ENCODE measurements at places on chromosomes 2 and 18.

- DNase-seq: no peak
Observed at GRCh38 chr2:40680547-40680946, 228.7 kb upstream of the SLC8A1 start.

GRCh38 chr18:76398896-76399612, 96.0 kb downstream of the ZNF516 start:
- peak; percentile 47 for DNase-seq

DNA sequence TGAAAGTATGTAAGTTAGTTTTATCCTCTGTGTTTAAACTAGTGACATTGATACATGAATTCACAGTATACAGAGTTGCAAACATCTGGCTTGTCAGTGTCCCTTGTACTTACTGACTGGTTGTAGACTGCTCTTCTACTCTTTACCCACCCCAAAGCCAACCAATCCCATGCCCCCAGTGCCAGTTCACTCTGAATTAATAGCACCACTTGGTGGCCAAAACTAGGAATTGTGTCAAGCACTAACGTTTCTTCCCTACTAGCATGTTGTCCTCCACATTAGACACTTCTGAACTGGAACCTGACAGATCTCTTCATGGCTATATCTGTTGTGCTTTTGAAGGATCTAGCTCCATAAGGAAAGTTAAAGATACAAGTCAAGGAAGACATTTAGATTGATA, 27.2 kb upstream of the OTX1 start:
- no peak for DNase-seq

- no peak for DNase-seq
Observed at GRCh38 chr2:171882089-171882769, 11.8 kb downstream of the SLC25A12 start.

GRCh38 chr2:134555411-134555810, 163.4 kb downstream of the TMEM163 start:
- DNase-seq: no peak

DNA sequence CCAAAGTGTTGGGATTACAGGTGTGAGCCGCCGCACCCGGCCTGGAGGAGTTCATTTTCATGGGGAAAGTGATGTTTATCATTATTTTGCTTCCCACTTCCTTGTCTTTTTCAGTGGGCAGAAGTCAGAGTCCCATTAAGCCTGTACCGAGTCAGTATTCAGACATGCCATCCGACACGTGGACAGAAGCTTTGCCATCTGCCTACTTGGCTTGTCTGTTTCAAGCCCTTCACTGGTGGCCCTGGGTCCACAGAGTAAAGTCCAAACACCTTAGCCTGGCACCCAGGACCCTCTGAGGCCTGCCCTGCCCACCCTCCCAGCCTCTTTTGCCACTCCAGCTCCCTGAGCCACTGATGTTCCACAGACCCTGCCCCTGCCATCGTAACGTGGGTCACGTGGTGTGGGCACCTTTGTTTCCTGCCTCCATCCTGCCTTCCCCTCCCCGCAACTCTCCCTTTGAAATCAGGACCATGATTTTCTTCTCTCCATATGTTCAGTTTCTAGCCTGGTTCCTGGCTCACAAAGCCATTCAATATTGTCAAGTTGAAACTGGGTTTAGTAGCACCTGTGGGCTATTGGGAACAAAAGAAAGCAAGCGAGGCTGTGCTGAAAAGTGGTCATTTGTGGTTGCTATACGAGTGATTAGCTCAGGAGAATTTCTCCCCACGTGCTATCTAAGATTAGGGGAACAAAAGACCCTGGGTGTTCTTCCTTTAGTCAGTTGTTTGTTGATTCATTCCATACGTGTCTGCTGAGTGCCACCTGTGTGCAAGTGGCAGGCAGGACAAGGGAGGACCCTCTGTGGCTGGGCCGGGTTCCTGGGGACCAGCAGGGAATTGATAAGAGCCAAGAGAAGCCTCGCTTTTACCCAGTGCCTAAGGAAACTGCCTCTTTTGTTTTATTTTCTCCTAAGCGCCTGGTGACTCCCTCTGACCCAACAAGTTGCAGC, 5.1 kb upstream of the ODC1 start:
- no peak for DNase-seq

GRCh38 chr2:67466734-67467133, 69.6 kb downstream of the ETAA1 start:
- DNase-seq: no peak

- no peak for DNase-seq
Observed at GRCh38 chr2:86068136-86068588, 37.5 kb downstream of the POLR1A start.

DNA sequence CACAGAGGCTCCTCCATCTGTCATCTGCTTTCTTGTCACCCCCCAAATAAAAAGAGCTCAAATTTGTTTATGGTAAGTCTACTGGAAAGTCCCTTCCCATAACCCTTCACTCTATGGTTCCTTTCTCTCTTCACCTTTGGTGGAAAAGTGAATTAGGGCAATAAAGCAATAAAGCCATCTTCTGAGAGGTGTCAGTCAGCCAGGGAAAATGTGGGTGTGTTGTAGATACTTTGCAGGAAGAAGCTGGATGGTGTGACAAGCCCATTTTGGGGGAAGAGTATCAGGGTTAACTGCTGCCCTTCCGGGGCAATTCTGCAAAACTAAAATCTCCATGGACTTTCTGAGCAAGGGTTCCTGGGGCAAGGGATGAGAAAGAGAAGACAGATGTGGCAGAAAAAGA, 197.9 kb downstream of the SH3BP4 start:
- no peak for DNase-seq

DNA sequence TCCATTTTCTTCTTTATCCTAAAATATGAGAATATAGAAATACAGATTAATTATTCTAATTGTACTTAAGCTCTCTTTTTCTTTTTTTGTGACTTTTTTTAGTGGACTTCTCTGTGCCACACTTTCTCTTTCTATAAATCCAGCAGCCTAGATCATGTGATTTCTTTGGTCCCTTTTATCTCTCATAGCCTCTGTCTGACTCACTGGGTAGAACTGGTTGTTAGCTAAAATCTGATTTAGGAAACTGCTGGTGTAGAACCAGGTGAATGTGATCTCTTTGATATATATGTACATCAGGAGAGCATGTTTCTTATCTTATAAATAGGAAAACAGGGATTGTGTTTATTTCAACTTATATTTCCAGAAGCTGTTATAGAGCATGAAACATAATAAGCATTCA, 54.9 kb downstream of the VRK2 start:
- no peak for DNase-seq

DNA sequence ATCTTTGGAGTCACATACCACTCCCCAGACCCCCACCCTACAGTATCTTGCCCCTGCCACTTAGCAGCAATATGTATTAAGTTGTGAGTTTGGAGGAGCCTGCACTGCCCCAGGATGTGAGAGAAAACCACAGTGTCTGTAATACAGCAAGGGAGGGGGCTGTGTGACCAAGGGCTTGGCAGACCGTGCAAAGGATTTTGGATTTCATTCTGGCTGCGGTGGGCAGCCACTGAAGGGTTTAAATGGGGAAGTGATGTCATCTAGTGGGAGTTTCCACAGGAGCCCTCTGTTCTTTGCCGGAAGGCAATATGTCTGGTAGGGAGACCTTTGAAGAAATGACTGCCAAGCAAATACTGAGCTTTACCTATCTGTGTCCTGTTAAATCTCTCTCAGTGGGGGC, 202.4 kb downstream of the FHOD3 start:
- no peak for DNase-seq

DNA sequence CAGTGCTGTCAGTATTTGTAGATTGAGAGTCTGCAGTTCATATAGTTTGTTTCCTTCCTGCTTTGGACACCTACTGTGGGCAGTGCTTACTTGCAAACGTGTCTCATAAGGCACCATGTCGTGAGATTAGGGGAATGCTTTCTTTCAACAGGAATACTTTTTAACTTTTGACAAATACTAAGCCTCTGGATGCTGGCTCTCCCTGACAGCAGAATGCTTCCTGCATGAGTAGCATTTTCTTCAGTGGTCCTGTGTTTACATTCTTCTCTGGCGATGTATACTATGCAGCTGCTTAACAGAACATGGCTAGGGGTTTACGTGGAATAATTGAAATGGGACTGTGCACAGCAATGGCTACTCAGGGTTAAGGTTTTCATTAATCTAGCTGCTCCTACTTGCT, 807.5 kb downstream of the MBD2 start:
- no peak for DNase-seq

- no peak for DNase-seq
Observed at GRCh38 chr2:241358470-241358869, 2.4 kb downstream of the FARP2 start.

GRCh38 chr2:111155610-111156009, 34.9 kb downstream of the BCL2L11 start:
- no peak for DNase-seq

DNA sequence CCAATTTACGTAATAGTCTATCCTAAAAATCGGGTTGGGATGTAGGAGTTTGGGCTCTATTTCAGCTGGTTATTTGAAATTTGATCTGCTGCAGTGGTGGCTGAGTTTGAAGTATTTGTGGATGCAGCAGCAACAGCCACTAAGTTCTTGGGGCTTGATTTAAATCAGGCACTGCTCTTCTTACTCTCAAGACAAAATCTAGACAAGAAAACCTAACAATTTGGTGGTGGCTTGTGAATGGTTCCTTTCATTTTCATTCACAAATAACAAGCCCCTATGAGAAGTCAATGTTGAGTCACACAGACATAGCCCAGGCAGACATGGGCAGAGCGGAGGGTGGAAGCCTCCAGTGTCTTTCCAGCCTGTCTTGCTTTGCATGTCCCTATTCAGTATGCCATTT, 199.3 kb downstream of the LTBP1 start:
- no peak for DNase-seq

DNA sequence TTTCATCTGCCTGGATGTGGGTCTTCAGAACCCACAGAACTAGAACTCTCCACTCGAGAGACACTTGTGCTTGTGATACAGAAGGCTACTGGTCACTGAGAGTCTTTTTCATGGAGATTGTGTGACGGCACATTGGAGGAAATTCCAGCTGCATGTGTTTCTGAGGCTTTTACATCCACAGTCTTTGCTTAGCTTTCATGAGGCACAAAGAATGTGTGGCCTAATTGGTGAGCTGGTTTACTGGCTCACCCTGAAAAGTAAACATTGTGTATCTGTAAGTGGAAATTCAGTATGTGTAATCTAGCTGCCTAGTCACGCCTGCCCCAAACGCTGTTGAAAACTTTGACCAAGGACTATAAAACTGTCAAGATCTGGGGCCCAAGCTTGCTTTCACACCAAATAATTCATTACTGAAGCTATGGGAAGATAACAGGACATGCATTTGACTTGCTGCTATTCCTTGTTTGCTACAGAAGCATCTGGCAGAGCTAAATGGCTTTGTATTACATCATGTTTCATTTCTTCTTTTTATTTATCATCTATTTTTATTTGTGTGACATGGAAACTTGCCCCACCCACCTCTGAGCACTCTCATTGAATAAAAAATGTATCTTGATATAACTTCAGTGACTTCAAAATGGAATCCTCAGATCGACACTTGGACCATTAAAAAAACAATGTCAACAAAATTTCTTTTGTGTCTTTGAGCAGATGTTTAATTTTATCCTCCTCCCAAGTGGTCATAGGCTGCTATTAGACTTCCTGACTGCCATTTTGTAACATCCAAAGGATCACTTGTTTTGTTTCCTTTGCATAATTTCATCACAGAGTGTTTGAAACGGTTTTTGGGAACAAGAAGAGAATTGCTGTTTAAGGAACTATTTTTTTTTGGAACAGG, 80.2 kb downstream of the EFEMP1 start:
- DNase-seq: no peak

DNA sequence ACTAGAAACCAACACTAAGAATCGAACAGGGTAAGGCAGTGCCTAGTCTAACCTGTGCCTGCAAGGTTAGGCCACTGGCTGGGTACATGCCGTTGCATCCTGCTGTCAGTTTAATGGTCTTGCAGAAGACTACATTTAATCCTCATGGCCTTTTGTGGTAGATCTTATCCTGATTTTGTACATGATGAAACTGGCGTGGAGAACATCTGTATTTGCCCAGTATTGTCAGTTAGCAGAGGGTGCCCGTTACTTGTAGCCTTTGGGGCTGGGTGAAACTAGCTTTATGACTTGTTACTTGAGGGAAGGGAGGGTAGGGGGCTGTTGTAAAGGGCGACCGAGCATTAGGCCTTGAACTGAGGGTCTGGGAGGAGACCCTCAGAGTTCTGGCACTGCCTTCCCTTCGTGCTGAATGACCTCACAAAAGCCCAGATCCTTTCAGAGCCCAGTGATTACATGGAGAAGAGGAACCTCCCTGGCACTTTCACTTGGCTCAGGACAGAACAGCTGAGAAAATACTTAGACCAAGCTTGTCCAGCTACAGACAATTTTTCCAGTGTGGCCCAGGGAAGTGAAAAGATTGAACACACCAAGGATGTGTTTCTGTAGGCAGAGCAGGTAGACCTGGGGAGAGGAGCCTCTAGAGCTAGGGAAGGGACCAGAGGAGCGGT, 19.5 kb downstream of the SLC20A1 start:
- DNase-seq: no peak

DNA sequence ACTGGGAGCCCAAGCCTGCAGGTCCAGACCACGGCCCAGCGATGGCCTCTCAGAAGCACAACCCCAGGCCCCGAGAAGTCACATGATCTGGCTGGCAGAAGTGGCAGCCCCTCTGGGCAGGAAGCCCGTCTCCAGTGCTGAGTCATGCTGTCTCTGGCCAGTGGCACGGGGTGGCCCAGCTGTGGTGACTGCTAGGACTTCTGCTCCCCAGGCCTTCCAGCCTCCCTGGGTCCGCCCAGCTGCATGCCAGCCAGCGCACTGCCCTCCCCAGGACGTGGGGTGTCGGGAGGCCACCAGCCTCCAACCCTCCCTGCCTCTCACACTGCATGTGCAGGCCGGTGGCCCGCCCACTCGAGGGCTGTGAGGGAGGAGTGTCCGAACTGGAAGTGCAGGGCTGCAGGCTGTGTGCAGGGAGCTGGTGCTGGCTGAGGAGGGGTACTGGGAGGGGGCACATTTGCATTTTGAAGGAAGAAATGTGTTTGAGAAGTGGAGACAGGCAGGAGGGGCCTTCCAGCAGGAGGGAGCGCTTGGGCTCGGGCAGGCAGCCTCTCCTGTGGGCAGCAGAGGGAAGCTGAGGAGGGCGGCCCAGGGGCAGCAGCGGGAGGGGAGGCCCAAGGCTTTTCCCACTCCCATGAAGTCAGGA, 17.0 kb upstream of the HPCAL1 start:
- no peak for DNase-seq

DNA sequence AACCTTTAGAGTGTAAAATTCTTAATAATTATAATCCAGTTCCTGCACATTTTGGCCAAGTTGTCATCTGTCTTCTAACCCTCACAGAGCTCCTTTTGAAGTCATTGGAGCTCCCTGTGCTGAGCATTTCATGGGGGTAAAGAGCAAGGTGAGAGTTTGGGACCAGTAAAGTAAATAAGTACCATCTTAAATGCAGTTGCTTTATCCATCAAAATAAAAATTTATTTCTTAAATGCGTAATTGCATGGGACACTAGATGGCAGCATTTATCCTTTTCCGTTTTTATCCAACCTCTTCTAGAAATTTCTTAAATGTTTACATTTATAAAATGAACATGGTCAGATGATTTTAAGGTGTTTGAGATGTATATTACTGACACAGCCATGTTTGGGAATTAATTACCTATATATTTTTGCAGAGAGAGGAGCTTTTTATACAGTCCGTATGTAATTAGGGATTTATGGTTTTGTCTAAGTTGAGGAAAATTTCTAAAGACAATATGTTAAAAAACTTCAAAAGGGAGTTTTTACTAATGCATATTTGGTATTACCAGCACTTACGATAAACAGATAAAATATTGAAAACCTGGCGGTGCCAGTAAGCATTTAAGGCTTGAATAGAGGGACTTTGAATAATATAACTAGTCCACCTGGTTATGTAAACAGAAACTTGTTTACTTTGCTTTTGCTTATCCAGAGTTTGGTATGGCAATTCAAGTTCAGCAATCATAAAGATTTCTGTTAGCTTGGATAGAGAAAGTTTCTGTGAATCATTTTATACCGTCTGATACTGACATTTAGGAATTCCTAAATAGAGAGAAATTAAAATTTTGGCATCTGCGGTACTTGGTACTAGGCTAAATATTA, 54.5 kb downstream of the ACSL3 start:
- DNase-seq: no peak
